ENCODE measurements at places on chromosomes 11 and 22.
A peak's percentile ranks its signal among the peaks of the same experiment; 100 is the strongest.

DNA sequence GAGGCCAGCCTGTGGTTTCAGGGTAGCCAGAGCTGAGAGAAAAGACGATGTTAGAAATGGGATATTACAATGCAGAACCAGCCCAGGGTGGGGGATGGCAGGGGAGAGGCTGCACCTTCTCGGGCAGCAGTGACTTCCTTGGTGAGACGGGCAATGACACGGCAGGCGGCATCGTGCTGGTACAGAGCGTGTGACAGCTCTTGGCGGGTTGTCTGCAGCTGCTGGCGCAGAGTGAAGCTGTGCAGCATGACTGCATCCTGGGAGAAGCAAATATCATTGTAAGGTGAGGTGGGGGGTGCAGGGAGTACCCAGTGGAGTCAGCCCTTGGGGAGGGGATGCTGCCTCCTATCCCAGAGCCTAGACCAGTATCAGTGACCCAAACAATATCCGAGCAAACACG is 3.8 kb downstream of the PRPF19 start:
- DNase-seq, result no peak

- no peak for DNase-seq
Observed at GRCh38 chr11:61004180-61004611, 32.7 kb downstream of the CD6 start.

DNA sequence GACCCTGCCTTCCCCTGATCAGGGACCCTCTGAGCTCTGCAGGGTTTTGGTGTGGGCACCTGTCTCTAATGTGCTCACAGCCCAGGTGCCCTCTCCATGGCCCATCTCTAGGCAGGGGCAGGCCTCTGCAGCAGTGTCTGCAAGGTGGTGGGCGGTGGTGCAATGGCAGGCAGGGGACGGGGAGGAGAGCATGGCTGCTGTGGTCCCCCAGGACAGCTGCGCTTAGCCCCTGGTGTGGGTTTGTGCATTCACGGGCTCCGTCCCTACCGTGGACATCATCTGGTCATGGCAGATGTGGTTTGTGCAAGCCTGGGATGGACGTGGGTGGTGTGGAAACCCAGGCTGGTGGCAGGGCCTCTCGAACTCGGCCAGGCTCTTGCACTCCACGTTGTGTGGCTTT is 443.1 kb downstream of the TBC1D22A start:
- no peak for DNase-seq

DNA sequence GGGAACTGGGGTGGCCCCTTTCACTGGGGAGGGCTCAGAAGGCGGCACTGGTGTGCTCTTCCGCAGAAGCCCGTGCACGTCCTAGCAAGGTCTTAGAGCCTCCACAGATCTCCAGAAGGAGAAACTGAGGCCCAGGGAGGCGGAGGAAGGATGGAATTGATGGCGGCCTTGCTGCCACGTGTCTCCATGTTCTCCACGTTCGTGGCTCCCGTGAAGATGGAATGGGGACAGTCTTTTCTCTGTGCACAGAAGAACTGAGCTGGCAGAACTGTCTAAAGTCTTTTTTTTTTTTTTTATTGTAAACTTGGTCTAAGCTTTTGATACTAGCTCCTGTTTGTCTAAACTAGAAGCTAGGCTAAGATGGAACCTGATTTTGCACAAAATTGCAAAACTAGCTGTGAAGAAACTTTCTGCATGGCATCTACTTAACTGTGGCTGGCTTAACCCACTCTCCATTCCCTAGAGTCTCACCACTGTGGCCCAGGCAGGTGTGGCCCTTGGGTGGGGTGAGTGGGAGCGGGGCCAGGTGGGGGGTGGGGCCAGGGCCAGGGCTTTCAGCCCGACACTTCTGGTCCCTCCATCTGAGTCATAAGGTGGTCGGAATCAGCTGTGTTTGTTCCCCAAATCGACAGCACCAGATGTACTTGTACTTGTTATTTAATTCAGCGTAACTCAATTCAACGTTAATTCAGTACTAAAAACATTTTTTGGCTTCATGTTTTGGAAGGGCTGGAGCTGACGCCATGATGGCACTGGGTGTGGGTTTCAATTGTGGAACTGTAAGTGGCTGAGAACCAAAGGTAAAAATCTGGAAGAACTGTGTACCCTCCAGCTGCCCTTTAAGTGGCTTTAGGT is 120.7 kb downstream of the MPPED1 start:
- no peak for DNase-seq

GRCh38 chr11:17500673-17501072 is 24.0 kb upstream of the ABCC8 start:
- no peak for DNase-seq

- peak; percentile 48 for DNase-seq
Observed at GRCh38 chr11:111918390-111919256, at the start of gene C11orf52. Gene C11orf52 (plus strand): TSS chr11:111918913. CDS start chr11:111918973, 60 bp downstream.

DNA sequence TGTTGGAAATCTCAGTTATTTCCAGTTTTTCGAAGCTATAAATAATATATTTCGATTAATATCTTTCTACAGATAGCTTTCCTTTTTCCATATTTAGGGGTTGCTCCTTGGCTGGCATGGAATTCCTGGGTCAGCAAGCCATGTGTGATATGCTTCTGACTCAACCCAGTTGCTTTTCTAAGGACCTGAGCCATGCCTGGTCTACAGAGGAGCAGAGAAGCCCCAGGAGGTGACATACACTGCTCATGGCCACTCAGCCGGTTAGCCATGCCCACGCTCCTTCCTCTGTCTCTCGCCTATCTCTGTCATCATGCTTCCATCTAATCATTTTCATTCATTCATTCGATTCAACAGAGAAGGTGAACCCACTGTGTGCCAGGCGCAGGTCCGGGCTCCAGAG is 23.2 kb upstream of the PDGFB start:
- no peak for DNase-seq

- DNase-seq, result no peak
Observed at GRCh38 chr11:81036168-81036870, 1595.5 kb upstream of the TENM4 start.

- no peak for DNase-seq
Observed at GRCh38 chr22:21816472-21816786, 51.0 kb downstream of the MAPK1 start.

GRCh38 chr11:78742430-78742829 is 167.8 kb upstream of the NARS2 start:
- DNase-seq, result peak; percentile 70

- peak; percentile 42 for DNase-seq
Observed at GRCh38 chr22:36546092-36546804, 17.3 kb upstream of the EIF3D start.

DNA sequence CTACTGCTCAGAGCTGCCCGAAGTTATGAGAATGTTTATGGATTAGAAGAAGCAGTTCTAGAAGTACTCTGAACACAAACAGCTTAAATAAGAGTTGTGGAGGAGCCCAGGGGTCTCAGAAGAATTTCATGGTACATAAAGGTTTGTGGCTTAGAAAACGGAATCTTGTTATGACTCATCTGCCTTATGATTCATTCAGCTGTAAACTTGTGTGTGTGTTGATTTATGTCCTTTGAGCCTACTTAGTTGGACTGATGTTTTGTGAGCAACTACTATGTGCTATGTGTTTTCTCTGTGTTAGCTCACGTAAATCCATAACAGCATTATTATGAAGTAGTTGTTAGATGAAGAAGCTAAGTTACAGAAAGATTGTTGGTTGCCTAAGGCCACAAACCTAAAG is 203.7 kb downstream of the PGR start:
- DNase-seq, result peak; percentile 50

DNA sequence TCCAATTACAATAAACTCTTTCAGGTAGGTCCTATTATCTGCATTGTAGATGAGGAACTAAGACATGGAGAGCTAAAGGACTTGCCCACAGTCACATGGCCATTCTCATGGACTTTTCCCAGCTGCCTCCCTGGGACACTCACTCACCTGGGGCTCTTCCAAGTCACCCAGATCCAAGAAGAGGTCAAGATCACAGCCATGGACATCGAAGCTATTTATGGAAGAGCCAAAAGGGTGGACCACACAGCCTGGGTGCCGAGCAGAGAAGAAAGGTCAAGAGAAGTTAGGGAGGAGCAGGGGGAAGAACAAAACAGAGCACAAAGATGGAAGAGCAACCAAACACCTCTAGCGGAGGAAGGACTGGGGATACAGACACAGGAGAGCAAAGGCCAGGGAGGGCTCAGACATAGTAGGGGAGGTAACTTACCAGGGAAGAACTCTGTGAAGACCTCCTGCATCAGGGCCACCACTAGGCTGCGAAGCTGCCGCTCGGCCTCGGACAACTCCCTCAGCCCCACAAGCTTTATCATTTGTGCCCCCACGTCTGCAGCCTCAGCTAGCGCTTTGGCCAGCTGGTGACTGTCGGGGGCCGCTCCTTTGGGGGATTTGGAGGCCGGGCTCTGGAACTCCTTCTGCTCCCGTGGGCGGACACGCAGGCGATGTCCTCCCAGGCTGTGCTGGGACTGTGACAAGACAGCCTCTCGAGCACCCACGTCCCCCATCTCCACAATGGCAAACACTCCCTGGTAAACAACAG is 7.4 kb upstream of the EEF1G start:
- no peak for DNase-seq

- DNase-seq, result no peak
Observed at GRCh38 chr11:111370902-111371578, 8.0 kb downstream of the POU2AF1 start.

GRCh38 chr11:35335226-35335625 is 84.1 kb downstream of the SLC1A2 start:
- DNase-seq, result peak; percentile 89

DNA sequence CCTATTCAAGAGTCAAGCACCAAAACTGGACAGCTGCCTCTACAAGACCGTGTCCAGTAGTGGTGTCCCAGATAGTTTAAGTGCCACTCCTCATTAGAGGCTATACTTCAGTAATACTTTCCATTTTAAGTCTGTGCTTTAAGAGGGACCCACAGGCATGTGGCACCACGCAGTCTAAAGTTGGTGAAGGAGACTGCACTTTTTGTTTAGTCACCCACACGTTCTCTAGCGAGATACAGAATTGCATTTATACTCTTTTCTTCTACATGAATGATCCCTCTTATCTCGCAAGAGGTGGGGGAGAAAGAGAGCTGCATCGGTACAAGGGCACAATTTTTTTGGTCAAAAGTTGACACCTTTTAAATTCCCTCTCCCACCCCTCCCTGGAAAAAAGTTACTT is 41.5 kb downstream of the DDX6 start:
- no peak for DNase-seq

GRCh38 chr11:66314186-66314501 is 2.7 kb downstream of the CD248 start:
- no peak for DNase-seq

- peak; percentile 67 for DNase-seq
Observed at GRCh38 chr11:44096360-44097185, 1.1 kb downstream of the EXT2 start.

DNA sequence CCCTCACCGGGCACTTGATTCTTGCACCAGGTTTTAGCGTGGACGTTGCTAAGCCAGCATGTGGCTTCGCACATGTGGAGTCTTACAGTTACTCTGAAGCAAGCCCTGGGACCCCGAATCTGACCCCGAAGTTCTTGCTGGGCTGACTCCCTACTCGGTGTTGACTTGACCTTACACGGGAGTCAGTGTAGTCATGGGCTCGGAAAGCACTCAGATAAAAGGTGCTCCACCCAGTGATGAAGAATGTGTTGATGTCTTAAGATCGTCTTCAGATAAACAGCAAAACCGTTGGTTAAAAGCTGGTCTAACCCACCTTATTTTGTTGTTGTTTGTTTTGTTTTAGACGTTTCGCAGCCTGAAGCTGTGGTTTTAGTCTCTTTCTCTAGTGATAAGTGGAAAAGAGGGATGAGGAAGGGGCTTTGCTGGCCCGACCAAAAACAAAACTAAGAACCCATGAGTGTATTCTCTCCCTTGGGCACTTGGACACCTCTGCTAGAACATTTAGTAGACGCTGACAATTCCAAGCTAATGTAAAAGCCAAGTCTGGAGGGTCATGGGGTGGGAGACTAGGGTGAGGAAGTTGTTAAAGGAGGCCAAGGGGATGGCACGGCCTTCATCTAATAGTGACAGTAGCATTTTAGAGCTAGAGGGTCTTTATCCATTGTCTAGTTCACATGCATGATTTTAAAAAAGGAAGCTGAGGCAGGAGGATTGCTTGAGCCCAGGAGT is 69.9 kb downstream of the BCR start:
- no peak for DNase-seq

- no peak for DNase-seq
Observed at GRCh38 chr22:46453006-46453828, 84.2 kb downstream of the CELSR1 start.

- DNase-seq, result no peak
Observed at GRCh38 chr11:47994417-47994816, 14.1 kb downstream of the PTPRJ start.

Data from AG10803 (cell line).